ENCODE measurements at places on chromosomes 3 and 15. TPM values are rescaled to one million over a fixed set of nuclear protein-coding genes. Genes with fewer than 3 reads are reported as not detected.

GRCh38 chr3:48546203-48546829 is 10.3 kb downstream of the PFKFB4 start:
- H3K4me1 ChIP-seq, result no peaks in the 10 kb centered on the region
- H3K27me3 ChIP-seq, result no peaks in the 10 kb centered on the region
- DNase-seq, result no peak
- no peak overlapping the region for H3K27ac ChIP-seq
- H3K4me3 ChIP-seq, result no peak overlapping the region

DNA sequence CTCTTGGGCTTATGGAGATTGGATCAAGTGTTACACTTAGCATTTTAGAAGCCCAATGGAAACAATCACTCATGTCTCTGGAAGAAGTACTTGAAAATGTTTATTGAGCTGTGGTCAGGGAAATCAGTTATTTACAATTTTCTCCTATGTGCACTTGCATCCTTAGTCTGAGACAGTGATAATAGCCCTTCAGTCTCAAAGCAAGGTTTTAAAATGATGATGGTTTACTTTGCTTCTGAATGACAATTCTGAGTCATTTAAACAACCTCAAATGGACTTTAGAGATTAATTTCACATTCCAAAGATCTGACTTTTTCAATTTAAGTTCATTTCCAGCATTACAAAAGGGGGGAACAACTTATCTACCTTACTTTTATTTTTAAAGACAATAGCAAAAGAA is 20.1 kb downstream of the TIPARP start:
- H3K4me3 ChIP-seq, result no peak overlapping the region
- H3K27me3 ChIP-seq, result no peaks in the 10 kb centered on the region
- peak overlapping the region; percentile 61 for H3K27ac ChIP-seq

- peaks cover 68% of the 10 kb centered on the region for H3K36me3 ChIP-seq
- no peaks in the 10 kb centered on the region for H3K27me3 ChIP-seq
- peaks cover 87% of the 10 kb centered on the region for H3K4me1 ChIP-seq
- H3K27ac ChIP-seq, result peak overlapping the region; percentile 23
Measured at GRCh38 chr3:156680243-156680914, 6.0 kb downstream of the TIPARP start.

DNA sequence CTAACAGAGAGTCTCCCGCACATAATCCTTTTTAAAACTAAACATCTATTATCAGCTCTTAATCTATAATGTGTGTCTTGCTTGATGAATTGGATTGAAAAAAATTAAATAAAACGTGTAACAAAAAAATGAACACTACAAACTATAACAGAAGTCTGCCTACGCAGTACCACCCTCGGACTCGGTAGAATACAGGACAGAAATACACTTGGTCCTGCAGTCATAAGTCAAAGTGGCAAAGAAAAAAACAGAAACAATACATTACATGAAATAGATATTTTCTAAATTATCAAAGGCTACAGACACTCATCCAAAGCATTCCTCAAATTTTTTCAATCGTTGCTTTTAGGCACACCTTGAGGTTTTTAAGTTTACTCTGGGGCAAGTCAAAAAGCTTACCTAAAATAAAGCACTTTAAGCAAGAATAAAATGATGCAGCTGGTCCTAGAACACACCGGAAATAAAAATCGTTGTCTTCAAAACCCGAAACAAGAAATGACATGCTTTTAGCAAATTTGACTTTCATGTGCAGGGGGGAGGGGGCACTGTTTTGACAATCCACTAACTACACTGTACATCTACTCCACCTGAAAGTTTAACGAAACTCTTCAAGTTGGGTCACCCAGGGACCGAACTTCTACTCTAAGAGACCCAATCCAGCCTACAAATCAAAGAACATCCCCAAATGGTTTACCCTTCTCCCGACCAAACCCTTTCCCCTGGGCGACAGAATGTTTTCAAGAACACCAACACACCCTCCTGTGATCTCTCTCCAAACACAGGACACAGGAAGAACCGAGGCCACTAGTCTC is 1.3 kb downstream of the ADAM10 start:
- 0 out of 2 replicates have a peak, but pooled peaks cover 3% of the 10 kb centered on the region for H3K4me1 ChIP-seq
- H3K27ac ChIP-seq, result no peak overlapping the region
- no peak for DNase-seq
- no peaks in the 10 kb centered on the region for H3K27me3 ChIP-seq
- H3K36me3 ChIP-seq, result no peaks in the 10 kb centered on the region

PPARG gene
- 208 TPM for total RNA-seq
